ENCODE measurements at places on chromosomes 2 and 18. TPM values are rescaled to one million over a fixed set of nuclear protein-coding genes. Genes with fewer than 3 reads are reported as not detected.

- H3K36me3 ChIP-seq, result no peaks in the 10 kb centered on the region
- H3K27ac ChIP-seq, result no peak overlapping the region
- no peak overlapping the region for H3K4me3 ChIP-seq
- peaks cover 3% of the 10 kb centered on the region for H3K27me3 ChIP-seq
- peaks cover 3% of the 10 kb centered on the region for H3K4me1 ChIP-seq
These were observed 1228.3 kb upstream of the CHAC2 start for GRCh38 chr2:52539026-52539970.

Gene ADRA2B
- total RNA-seq, result not detected

Gene GALNT5
- total RNA-seq, result 0.02 TPM

GRCh38 chr2:127762846-127763245, 48.1 kb downstream of the WDR33 start:
- no peaks in the 10 kb centered on the region for H3K27me3 ChIP-seq
- no peak overlapping the region for H3K27ac ChIP-seq
- no peak for DNase-seq
- no peak overlapping the region for H3K4me3 ChIP-seq
- H3K4me1 ChIP-seq, result no peaks in the 10 kb centered on the region

- no peak for DNase-seq
- peaks cover 12% of the 10 kb centered on the region for H3K36me3 ChIP-seq
- no peak overlapping the region for H3K27ac ChIP-seq
- peaks cover 65% of the 10 kb centered on the region for H3K4me1 ChIP-seq
These were observed 4.6 kb downstream of the DYSF start for GRCh38 chr2:71457923-71458322.

- H3K27ac ChIP-seq, result peak overlapping the region; percentile 10
- H3K4me3 ChIP-seq, result no peak overlapping the region
- no peaks in the 10 kb centered on the region for H3K36me3 ChIP-seq
These were observed 69.2 kb upstream of the WIPF1 start for GRCh38 chr2:174666845-174667244.

Gene TAF4B
- total RNA-seq, result 10.1 TPM

Gene ALKAL2
- 0.43 TPM for total RNA-seq

DNA sequence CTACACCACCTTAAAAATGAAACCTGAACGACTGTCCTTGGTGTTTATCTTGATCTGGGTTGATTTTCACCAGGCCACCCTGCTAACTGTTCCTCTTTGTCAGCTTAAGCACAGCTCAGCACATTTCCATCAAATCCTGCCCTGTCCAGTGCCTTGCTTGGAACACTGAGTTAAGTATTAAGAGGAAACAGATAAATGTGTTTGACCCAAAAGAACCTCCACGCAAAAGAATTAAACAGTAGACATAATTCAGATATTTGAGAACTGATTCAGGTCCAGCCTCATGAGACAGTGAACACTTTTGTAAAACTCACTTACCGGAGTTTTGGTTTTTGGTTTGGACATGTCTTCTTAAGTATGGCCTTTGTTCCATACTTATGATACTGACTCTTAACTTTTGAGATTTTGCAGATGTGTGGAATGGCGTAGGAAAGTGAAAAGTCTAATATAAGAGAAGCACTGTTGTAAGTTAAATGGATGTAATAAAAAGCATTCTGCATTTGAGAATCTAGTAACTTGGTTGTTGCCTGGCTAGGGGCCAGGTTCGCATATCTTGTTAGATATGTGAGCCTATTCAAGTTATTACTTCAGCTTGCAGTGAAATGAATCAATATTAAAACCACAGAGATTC, 88.9 kb upstream of the SERPINE2 start:
- H3K4me1 ChIP-seq, result no peaks in the 10 kb centered on the region
- DNase-seq, result no peak

GRCh38 chr2:169808221-169808620, 9.6 kb downstream of the SSB start:
- DNase-seq, result no peak
- no peaks in the 10 kb centered on the region for H3K27me3 ChIP-seq
- peaks cover 80% of the 10 kb centered on the region for H3K36me3 ChIP-seq
- no peak overlapping the region for H3K4me3 ChIP-seq
- no peak overlapping the region for H3K27ac ChIP-seq
- H3K4me1 ChIP-seq, result no peaks in the 10 kb centered on the region

Gene REG3A
- not detected for total RNA-seq

Gene CCDC102B
- 0.91 TPM for total RNA-seq

DNA sequence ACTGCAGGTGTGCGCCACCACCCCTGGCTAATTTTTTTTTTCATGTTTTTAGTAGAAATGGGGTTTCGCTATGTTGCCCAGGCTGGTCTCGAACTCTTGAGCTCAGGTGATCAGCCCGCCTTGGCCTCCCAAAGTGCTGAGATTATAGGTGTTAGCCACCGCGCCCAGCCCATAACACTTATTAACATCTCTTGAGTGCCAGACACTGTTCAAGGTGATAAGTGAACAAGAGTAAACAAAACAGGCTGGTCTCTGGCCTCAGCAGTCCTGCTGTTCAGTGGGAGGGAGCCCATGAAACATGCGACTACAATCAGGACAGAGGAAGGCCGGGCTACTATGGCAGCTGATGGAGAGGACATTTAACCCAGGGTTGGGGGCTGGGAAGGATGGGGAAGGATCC, 42.3 kb downstream of the KCTD1 start:
- DNase-seq, result no peak
- no peaks in the 10 kb centered on the region for H3K36me3 ChIP-seq
- no peaks in the 10 kb centered on the region for H3K4me1 ChIP-seq
- H3K4me3 ChIP-seq, result no peak overlapping the region
- no peaks in the 10 kb centered on the region for H3K27me3 ChIP-seq

DNA sequence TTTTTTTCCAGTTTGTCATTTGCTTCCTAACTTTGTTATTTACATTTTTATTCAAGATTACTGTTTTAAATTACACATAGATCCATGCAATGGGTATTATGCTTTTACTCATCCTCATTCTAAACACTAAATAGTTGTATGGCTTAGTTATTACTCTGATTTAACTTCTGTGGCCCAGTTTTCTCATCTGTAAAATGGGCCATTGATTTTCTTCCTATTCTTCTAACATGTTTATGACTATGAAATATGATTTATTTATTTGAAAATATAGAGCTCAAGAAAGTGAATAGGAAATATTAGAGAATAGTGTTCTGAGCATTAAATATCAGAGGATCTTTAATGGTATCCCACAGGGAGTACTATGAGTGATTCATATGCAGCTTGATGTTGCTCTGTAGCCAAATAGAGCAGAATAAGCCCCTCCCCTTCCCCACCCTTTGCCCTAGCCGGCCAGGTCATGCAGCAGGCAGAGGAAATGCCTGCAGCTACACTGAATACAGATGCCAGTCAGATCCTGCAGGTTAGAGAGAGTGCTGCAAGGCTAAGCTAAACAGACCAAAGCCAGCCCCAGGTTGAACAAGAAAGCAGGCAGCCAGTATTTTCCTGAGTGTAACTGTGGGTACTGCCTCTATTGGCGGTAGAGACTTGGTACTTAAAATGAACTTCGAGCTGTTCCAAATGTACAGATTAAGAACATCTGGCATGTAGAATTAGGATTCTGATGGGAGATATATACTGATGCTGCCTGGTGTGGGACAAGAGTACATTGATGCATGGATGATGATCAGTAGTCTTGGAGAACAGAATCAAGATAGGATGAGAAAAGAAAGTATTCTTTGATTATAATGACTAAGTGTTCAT, 11.7 kb upstream of the ACYP2 start:
- no peaks in the 10 kb centered on the region for H3K27me3 ChIP-seq
- DNase-seq, result peak; percentile 39

GRCh38 chr2:68653538-68653982, 10.2 kb downstream of the PROKR1 start:
- DNase-seq, result peak; percentile 48
- H3K27ac ChIP-seq, result no peak overlapping the region
- H3K4me3 ChIP-seq, result peak overlapping the region; percentile 9
- no peaks in the 10 kb centered on the region for H3K27me3 ChIP-seq
- peaks cover 12% of the 10 kb centered on the region for H3K4me1 ChIP-seq

GRCh38 chr18:75248426-75249174, 38.0 kb downstream of the TSHZ1 start:
- DNase-seq, result no peak
- no peaks in the 10 kb centered on the region for H3K27me3 ChIP-seq
- no peak overlapping the region for H3K27ac ChIP-seq
- no peaks in the 10 kb centered on the region for H3K4me1 ChIP-seq

Gene PRKD3
- 70.4 TPM for total RNA-seq

Gene SERPINB12
- not detected for total RNA-seq

DNA sequence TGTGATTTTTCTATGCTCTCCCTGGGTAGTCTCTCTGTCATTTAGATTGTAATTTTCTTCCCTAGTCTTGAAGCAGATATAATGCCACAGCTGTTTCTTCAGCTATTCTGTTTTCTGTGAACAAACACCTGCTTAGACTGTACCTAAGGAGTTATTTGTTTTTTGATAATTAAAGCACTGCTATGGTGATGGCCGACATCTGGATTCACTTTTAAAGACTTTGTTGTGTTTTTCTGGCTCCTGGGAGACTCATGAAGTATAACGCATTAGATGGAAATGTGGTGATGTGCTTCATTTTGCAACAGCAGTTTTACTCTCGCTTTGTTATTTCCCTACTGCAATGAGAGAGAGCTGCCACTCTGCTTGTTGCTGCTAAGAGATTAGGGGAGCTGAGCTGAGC, 15.7 kb upstream of the C2orf69 start:
- no peak overlapping the region for H3K27ac ChIP-seq
- no peaks in the 10 kb centered on the region for H3K27me3 ChIP-seq
- H3K4me3 ChIP-seq, result no peak overlapping the region
- H3K36me3 ChIP-seq, result no peaks in the 10 kb centered on the region

Gene ICA1L
- 4.8 TPM for total RNA-seq

GRCh38 chr2:187078297-187078696, 229.3 kb upstream of the ZSWIM2 start:
- no peak overlapping the region for H3K4me3 ChIP-seq
- H3K27ac ChIP-seq, result peak overlapping the region; percentile 79
- peaks cover 39% of the 10 kb centered on the region for H3K4me1 ChIP-seq
- DNase-seq, result no peak

DNA sequence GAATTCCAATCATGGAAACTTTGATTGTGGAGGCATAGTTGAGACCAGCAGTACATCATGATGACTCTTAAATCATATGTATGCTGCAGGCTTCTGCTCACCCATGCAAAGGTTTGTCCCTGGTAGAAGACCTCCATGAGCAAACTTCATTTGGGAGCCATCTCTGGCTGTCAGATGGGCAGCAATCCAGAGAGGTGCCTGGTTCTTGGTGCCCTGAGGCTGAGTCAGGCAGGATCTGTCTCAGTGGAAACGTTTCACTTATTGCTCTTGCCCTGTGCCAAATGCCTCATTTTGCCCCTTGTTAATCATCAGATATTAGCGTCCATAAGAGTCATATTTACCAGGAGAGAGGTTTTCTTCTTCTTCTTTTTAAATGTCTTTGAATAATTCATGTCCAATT, 151.5 kb upstream of the CELF4 start:
- H3K4me1 ChIP-seq, result no peaks in the 10 kb centered on the region
- no peaks in the 10 kb centered on the region for H3K27me3 ChIP-seq
- no peak overlapping the region for H3K4me3 ChIP-seq
- no peaks in the 10 kb centered on the region for H3K36me3 ChIP-seq
- DNase-seq, result no peak

- no peaks in the 10 kb centered on the region for H3K4me1 ChIP-seq
- no peak overlapping the region for H3K27ac ChIP-seq
- no peaks in the 10 kb centered on the region for H3K27me3 ChIP-seq
- H3K36me3 ChIP-seq, result no peaks in the 10 kb centered on the region
- no peak for DNase-seq
These were observed 105.4 kb downstream of the FAM210A start for GRCh38 chr18:13620818-13621445.

Gene CDK15
- total RNA-seq, result 0.47 TPM

DNA sequence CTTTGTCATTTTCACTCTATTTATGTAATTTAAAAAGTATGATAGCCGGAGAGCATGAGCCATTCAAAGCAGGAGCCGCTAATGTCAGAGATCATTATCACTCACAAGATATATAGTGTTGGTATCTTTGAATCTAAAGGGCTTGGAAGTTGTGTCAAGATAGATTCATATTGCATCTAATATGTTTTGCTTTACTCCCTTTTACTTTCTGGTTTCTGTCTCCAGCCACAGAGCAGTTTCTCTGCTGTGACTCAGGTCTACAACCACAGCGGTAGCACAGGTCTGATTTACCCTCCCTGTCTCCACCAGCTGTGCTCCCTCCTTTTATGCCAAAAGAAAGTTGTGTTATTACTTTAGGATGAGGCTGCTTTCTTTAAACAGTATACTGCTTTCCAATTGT, 424.0 kb downstream of the ARHGAP15 start:
- no peak overlapping the region for H3K27ac ChIP-seq
- DNase-seq, result peak; percentile 35
- H3K27me3 ChIP-seq, result no peaks in the 10 kb centered on the region
- H3K4me3 ChIP-seq, result no peak overlapping the region

Gene LIPG
- 37.3 TPM for total RNA-seq

DNA sequence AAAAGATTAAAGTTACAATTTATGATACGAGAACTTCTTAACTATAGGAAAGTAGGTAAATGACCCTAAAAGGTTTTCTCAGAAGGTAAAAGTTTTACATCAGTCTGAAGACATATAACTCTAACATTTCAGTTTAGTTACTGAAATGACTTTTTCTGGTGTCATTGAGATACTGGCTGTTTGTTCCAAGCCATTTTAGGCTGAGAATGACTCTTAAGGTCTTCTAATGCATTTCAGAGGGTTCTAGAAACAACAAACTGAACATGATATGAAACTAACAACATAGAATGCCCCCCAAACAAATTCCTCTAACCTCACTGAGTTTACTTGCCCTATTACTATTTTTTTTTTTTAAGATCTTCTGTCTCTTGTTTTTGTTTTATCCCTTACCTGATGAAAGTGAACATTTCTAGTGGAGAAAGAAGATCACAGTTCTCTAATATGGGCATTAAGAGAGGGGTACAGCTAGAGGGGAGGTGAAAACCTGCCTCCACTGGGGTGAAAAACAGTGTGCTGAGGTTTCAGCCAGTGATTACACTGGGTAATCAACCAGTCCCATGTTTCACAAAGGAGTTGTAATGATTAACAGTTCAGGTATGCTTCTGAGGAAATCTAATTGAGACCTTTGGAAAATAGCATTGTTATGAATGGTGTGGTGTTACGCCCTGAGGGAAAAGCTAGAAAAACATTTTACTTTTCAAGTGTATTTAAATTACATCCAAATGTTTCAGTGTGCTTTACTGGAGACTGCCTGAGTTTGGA, 11.2 kb downstream of the NABP1 start:
- H3K27ac ChIP-seq, result no peak overlapping the region
- H3K4me3 ChIP-seq, result no peak overlapping the region
- peaks cover 46% of the 10 kb centered on the region for H3K36me3 ChIP-seq
- no peak for DNase-seq

DNA sequence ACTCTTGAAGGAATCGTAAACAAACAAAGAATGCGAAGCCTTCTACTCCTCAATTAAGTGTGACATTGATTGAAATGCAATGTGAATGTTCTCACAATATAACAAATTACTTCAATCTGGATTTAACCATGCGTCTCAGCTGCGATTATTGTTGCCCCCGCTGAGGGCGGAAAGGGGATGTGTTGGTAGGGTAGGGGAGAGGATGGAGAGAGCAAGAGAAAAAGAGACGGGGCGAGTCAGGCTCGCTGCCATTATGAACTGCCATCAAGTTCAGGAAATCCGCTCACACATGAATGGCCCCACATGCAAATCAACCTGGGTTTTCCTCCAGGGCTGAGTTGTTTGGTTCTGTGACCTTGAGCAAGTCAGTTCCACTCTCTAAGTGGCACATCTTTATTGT, 129.8 kb downstream of the PXDN start:
- no peak for DNase-seq
- no peaks in the 10 kb centered on the region for H3K36me3 ChIP-seq
- H3K4me1 ChIP-seq, result peaks cover 25% of the 10 kb centered on the region
- no peak overlapping the region for H3K4me3 ChIP-seq
- no peaks in the 10 kb centered on the region for H3K27me3 ChIP-seq

All from SJCRH30 (cell line).